Activated T-helper 1 cell treated with anti-CD3 and anti-CD28 coated beads, Interleukin-2, amount 50 U/mL, for 16 hours (primary cell): ENCODE measurements at places on chromosomes 3 and 15.

DNA sequence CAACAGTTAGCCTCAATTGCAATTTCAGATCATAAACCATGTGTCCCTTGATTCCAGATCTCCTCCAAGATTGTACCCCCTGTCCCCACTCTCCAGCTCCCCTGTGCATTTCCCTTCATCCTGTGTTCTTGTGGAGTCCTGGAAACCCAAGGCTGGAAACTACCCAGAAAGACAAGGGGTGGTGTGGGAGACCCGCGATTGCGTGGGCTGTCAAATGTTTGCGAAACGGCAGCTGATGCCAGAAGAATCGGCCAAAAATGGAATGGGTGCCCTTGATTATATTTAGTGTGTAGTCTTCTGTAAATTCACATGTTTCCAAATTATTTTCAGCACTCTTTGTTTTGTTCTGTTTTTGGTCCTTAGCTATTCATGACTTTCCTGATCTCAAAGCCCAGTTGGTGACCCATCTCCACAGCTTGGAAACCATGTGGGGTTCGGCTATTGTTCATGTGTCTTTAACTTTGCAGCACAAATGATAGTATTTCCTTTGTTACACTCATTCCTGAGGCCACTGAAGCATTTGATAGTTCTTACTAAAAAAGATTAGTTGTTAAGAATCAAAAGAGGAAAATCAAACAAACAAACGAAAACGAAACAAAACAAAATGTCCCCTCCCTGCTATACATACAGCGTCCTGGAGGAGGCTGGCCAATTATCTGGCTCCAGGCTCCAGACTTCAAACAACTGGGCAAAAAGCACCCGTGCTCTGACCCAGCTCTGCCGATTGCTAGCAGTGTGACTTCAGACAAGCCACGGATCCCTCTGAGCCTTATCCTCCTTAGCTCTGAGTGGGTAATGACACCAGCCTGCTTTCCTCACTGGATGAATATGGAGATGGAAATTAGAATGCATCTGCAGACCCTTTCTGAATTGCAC is 120.9 kb downstream of the CACNA2D3 start:
- no peak for DNase-seq

DNA sequence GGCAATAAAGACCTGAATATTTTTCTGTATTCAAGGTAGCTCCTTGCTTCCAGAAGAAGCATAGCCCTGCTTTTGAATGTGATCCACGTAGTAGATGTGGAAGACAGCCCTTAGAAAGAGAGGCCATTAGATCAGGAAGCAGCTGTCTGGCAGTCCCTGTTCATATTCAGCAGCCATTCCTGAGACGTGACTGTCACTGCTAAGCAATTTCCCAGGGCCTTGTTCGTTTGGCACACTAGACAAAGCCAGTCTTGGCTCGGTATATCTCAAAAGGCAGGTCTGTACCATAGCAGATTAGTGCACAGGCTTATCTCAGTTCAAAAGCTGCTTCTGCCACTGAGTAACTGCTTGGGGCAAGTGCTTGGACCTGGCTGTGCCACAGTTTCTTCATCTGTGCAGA is 287.8 kb upstream of the MCTP2 start:
- DNase-seq = no peak

GRCh38 chr3:46655271-46655670 is 38.2 kb downstream of the ALS2CL start:
- no peak for DNase-seq

DNA sequence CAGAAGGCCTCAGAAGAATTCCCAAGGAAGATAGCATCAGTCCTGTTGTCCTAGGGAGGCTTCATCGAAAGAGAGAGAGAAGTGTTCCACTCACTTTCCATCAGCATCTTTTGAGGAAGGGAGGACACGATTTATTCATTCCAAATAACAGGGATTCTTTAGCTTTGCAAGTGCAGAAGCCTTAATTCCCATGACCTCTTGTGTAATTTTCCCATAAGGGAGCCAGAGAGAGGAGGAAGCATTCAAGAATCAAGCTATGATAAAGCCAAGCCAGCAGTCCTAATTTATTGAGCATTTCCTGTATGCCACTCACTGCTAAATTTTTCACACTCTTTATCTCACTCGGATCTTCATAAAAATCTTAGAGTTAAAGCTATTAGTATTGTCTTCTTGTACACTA is 169.7 kb upstream of the MITF start:
- DNase-seq = no peak

GRCh38 chr3:187744169-187745151 is 808 bp downstream of the BCL6 start:
- peak; percentile 42 for DNase-seq

GRCh38 chr3:161317077-161317476 is 54.2 kb downstream of the SPTSSB start:
- DNase-seq = no peak

- peak; percentile 1 for DNase-seq
Observed at GRCh38 chr3:171028025-171028778, 1.7 kb upstream of the SLC2A2 start.
